Right renal cortex interstitium (tissue), 3 donors: ENCODE measurements at places on chromosomes 5 and 9. TPM values are rescaled to one million over a fixed set of nuclear protein-coding genes. Genes with fewer than 3 reads are reported as not detected.

DNA sequence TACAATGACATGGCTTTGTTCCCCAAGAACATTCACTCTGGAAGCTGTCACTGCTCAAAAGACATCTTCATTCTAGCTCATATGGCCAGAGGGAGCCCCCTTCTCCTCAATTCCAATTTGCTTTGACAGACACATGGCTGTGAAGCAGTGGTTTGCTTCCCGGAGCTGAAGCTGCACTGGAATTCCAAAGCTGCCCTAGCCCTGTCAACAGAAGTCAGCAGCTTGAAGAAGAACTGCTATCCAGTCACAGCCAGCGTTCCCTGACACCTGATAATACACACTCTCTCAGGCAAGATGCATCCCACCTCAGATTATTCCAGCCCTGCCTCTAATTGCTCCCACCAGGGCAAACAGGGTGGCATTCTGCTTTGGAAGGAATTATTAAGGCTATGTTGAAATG is 93.7 kb downstream of the SEMA5A start:
- no peak for DNase-seq

DNA sequence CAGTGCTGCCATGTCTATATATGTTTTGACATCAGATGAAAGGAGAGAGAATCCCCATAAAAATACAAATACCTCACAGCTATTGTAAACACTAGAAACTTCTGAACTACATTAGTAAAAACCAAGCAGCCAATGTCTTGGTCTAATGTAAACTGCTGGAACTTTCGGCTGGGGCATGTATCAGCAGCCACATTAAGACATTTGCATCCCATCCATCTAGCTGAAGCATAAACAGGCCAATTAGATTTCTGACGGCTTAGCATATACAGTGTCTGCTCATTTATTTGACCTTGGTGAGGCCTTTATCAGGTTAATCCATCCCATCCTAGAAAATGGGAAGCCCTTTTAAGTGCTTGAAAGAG is 65.7 kb downstream of the PTCH1 start:
- DNase-seq = no peak

GRCh38 chr9:69168709-69169217 is 5.3 kb upstream of the TJP2 start:
- no peak for DNase-seq

GRCh38 chr5:157839157-157839795 is 19.7 kb downstream of the CLINT1 start:
- no peak for DNase-seq

GRCh38 chr5:167642779-167643517 is 648.5 kb upstream of the WWC1 start:
- DNase-seq = no peak

DNA sequence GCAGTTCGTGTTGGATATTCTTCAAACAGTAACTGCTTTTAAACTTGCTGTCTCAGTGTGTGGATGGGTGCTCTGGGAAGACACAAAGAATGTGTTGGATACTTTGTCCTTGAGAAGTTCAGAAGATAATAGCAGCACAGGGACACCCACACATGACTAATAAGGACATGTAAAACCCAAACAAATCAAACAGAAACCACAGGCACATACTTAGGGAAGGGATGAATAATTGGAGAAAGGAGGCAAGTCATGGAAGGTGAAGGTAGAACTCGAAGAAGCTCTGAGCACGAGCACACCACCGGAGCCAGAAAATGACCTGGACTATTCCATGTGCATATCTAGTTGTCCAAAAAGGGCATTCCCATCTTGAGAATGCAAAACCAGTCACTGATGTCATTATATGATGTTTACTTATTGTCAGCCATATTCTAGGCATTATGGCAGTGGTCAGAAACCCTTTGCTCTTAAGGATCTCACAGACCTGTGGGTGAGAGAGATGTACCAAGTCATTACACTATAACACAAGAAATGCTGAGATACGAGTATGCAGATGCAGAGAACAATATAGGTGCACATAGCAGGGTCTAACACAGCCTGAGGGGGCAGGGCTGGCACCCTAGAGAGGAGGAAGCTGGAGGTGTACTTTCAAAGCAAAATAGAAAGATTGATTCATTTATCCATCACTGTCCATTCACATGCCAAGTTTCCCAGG is 152.9 kb downstream of the PIK3R1 start:
- DNase-seq = no peak

DNA sequence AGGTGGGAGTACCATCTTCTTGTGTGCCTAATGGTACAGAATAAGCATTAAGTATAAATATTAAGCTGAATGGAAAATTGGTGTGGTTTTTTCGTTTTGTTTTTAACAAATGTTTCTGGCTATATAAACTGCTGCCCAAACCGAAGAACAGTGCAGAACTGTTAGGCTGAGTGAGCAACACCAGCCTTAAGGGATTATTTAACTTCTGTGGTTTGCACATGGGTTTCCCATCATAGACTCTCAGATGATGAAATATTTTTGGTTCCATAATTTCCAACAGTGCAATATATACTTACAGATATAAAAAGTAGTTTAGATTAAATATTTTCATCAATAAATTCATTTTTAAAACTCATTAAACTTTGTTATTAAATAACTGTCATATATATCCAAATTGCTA is 16.4 kb downstream of the C5orf63 start:
- DNase-seq = no peak

- DNase-seq = no peak
Measured at GRCh38 chr5:157491471-157491995, 31.5 kb downstream of the NIPAL4 start.

DNA sequence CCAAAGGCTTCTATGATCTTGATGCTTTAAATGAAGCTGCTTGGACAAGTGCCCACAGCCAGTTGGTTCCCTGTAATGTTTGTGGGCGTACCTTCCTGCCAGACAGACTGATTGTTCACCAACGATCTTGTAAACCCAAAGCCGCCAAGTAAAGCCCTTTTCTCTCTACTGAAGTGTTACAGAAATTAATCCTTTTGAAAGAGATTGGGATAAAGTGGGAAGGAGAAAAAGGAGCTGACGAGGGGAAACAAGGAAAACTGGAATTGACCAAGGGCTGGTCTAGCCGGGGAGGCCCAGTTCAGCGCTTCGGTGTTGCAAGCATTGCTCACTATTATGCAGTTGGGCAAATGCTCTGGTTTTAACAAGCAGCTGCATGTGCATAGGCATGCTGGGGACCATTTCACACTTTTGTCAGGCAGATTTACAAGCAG is 53.2 kb downstream of the ZNF474 start:
- no peak for DNase-seq

DNA sequence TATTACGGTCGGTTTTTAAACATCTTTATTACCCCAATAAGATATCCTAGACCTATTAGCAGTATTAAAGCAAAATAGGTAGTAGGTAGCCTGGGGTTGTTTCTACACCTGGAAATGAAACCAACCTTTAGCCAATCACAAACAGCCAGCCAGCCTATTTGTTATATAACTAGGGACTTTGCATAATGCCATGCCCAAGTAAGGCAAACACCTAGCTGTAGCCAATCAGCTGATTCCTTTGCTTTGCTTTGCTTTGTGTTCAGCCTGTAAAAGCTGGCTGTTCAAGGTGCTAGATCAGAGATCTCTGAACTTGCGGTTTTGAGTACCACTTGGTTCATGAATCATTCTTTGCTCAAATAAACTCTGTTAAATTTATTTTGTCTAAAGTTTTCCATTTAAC is 46.5 kb upstream of the SETD9 start:
- no peak for DNase-seq

Gene CENPK
- polyA plus RNA-seq = 29.0 TPM

Gene INSL6
- 0.19 TPM for polyA plus RNA-seq

Gene RPS23
- 3,097 TPM for polyA plus RNA-seq

Gene PCDHB12
- polyA plus RNA-seq = 5.8 TPM

Gene ELOVL7
- polyA plus RNA-seq = 19.6 TPM

Gene KIAA0825
- polyA plus RNA-seq = 4.0 TPM

Gene ANKRD33B
- 1.4 TPM for polyA plus RNA-seq
